ENCODE measurements at places on chromosomes 3 and 15. TPM values are rescaled to one million over a fixed set of nuclear protein-coding genes. Genes with fewer than 3 reads are reported as not detected.

CYP11A1 gene
- total RNA-seq = 1.8 TPM

PLSCR5 gene
- total RNA-seq = not detected

TIMP4 gene
- 12.7 TPM for total RNA-seq

TTLL13 gene
- total RNA-seq = not detected

THRB gene
- 5.9 TPM for total RNA-seq

Data from subcutaneous preadipocyte (primary cell).